ENCODE measurements at places on chromosomes 4 and X. TPM values are rescaled to one million over a fixed set of nuclear protein-coding genes. Genes with fewer than 3 reads are reported as not detected.
A peak's percentile ranks its signal among the peaks of the same experiment; 100 is the strongest.

The ITIH6 gene
- 0.24 TPM for total RNA-seq

The NALF2 gene
- 0.32 TPM for total RNA-seq

DNA sequence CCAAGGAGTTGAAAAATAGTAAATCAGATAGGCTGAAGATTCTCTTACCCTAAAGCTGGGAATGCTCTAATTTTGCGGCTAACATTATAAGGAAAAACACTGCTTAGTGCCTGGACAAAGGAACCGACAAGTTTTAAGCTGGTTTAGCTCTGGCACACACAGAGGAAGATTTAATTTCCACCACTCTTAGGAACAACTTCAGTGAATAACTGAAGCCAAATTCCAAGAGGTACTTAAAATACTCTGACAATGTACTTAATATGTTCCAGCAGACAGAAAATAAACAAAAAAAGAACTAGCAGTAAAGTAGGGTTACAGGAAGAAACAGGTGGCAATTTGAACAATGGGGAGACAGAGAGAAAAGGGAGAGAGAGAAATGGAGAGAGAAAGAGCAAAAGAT lies 340.8 kb upstream of the NDST4 start:
- DNase-seq: no peak

DNA sequence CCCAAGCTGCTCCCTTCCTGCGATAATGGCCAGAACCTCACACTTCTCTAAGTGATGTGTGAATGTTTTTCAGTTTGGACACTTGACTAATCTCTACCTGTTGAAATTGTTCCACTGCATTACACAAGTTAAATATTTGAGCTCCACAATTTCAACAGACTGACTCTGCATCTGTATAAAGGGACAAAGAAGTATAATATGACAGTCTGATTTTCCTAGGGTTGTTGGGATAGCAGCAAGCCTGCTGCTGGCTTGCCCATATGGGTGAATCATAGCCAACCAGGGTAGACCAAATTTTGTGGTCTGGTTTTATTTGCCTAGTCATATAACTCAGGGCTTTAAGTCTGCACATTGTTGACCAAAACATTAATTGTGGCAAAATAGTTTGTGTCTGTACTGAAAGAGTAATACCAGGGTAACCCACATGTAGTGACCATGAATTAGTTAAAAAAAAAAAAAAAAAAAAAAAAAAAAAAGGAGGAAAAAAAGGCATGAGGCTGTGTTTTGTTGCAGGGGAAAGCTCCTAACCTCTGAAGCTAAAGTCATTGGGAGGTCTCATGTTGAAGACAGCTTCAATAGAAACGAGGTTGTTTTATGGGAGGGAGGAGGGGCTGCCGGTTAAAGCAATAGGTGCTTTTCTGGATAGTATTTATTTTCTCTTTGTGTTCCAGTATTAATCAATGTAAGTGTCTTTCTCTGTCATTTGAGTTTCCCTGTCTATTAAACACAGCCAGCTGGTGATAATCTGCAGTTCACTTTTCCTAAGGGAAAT lies 534.2 kb downstream of the RAB28 start:
- peak; percentile 5 for DNase-seq

DNA sequence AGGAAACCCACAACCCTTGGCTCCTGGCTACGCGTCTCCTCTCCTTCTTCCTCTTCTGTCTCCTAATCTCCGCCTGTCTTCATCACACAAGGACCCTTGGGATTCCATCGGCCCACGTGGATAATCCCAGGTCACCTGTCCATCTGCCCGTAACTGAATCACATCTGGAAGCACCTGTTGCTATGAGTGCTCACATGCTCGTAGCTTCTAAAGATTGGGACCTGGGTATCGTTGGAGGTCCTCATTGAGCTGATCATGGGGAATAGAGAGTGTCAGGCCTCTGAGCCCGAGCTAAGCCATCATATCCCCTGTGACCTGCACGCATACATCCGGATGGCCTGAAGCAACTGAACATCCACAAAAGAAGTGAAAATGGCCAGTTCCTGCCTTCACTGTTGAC lies 175.4 kb downstream of the SHOX start:
- DNase-seq: no peak

GRCh38 chrX:38649221-38649620 lies 87.9 kb downstream of the TSPAN7 start:
- no peak for DNase-seq
